ENCODE measurements at places on chromosomes 3 and 15.
A peak's percentile ranks its signal among the peaks of the same experiment; 100 is the strongest.

DNA sequence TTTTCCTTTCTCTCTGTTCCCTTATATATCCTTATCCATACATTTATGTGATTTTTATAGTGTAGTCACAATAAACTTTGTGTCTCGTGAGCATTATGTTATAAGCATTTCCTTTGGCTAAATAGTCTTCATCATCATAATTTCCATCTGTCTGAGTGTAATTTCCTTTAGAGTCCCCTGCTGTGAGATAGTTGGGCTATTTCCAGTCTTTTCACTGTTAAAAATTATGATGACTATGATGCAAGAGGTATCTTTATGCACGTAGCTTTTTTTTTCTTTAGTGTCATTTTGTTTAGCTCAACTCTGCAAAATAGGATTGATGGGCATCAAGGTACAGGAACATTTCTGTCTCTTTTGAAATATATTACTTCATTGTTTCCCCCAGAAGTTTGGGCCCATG is 26.9 kb upstream of the CA12 start:
- H3K4me1 ChIP-seq, result peaks cover 6% of the 10 kb centered on the region
- no peaks in the 10 kb centered on the region for H3K36me3 ChIP-seq
- no peak overlapping the region for H3K4me3 ChIP-seq
- H3K27ac ChIP-seq, result no peak overlapping the region

GRCh38 chr15:43465100-43465499 is 27.9 kb downstream of the TP53BP1 start:
- no peak for DNase-seq
- H3K4me3 ChIP-seq, result no peak overlapping the region
- H3K4me1 ChIP-seq, result peaks cover 2% of the 10 kb centered on the region
- H3K27me3 ChIP-seq, result no peaks in the 10 kb centered on the region
- H3K27ac ChIP-seq, result peak overlapping the region; percentile 7

DNA sequence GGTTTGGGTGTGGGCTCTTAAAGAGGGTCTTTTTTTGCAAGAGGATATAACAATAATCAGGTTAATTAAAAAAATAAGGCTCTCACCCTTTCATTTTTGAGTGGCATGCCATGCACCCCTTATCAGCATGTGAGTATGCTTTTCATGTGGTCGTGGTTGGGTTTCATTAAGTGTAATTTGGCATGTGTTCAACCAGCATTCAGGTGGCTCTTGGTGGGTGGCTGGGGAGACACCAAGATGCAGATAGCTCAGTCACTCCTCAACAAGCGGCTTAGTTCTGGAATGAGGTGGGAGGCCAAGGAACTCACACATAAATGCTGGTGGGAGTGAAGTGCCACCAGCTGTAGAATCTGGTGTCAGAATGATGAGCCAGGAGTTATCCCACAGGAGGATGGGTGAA is 66.8 kb downstream of the FLNB start:
- no peaks in the 10 kb centered on the region for H3K27me3 ChIP-seq
- peaks cover 31% of the 10 kb centered on the region for H3K4me1 ChIP-seq
- peaks cover 13% of the 10 kb centered on the region for H3K36me3 ChIP-seq
- H3K27ac ChIP-seq, result peak overlapping the region; percentile 26

DNA sequence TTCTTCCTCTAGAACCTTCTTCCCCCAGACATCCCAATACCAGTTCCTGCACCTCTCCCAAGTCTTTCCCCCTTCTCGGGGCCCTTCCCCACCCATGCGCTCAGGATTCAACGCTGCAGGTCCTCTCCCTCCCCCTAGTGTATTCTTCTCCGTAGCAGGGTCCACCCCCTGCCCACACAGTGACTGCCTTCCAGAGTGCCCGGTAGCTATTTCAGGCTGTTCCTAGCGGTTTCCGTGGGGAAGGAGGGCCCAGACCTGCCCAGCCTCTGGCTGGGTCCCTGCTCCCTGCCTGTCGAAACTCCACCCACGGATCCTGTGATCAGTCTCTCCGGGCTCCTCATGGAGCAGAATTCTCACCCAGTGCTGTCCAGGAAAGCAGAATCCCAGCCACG is 45.2 kb upstream of the SEC61A1 start:
- no peaks in the 10 kb centered on the region for H3K36me3 ChIP-seq
- no peak for DNase-seq
- H3K27me3 ChIP-seq, result peaks cover 9% of the 10 kb centered on the region
- no peak overlapping the region for H3K4me3 ChIP-seq
- peaks cover 4% of the 10 kb centered on the region for H3K4me1 ChIP-seq

DNA sequence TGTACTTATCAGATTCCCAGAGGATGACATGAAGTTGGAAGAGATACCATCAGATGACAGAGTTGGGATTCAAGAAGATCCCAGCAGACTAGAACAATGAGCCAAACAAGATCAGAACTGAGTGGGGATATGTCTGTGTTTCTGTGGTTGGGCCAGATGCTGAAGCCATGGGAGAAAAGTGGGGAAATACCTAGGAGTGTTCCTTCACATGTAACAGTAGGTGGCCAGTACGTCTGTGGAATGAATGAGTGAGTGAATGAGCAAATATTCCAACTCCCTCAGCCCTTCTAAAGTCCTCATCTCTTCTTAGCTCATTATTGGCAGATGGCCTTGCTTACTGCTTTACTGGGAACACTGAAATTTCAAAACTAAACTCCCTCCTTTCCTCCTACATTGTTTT is 32.2 kb upstream of the GREM1 start:
- H3K4me3 ChIP-seq, result no peak overlapping the region
- no peaks in the 10 kb centered on the region for H3K27me3 ChIP-seq
- no peak overlapping the region for H3K27ac ChIP-seq
- H3K4me1 ChIP-seq, result peaks cover 9% of the 10 kb centered on the region
- no peaks in the 10 kb centered on the region for H3K36me3 ChIP-seq
- no peak for DNase-seq

GRCh38 chr3:123837858-123838257 is 46.3 kb downstream of the MYLK start:
- DNase-seq, result no peak
- H3K36me3 ChIP-seq, result no peaks in the 10 kb centered on the region
- peaks cover 8% of the 10 kb centered on the region for H3K27me3 ChIP-seq

GRCh38 chr3:33430061-33430460 is 10.1 kb downstream of the UBP1 start:
- no peak overlapping the region for H3K4me3 ChIP-seq
- H3K4me1 ChIP-seq, result peaks cover 76% of the 10 kb centered on the region
- H3K36me3 ChIP-seq, result peaks cover 8% of the 10 kb centered on the region
- H3K27ac ChIP-seq, result peak overlapping the region; percentile 49
- H3K27me3 ChIP-seq, result no peaks in the 10 kb centered on the region
- no peak for DNase-seq

DNA sequence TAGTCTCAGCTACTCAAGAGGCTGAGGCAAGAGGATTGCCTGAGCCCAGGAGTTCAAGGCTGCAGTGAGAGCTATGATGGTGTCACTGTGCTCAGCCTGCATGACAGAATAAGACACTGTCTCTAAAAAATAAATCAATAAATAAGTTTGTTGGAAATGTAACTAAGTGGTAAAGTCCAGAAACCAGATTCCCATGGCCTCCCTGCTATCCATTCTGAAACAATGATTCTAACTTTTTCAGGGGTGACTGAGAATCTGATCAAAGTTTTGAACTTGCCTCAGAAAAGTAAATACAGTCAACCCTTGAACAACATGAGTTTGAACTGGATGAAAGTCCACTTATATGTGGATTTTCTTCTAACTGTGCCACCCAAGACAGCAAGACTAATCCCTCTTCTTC is 86.2 kb downstream of the NBEAL2 start:
- H3K27ac ChIP-seq, result no peak overlapping the region
- no peak for DNase-seq
- peaks cover 24% of the 10 kb centered on the region for H3K36me3 ChIP-seq
- H3K4me1 ChIP-seq, result peaks cover 5% of the 10 kb centered on the region
- H3K27me3 ChIP-seq, result no peaks in the 10 kb centered on the region

DNA sequence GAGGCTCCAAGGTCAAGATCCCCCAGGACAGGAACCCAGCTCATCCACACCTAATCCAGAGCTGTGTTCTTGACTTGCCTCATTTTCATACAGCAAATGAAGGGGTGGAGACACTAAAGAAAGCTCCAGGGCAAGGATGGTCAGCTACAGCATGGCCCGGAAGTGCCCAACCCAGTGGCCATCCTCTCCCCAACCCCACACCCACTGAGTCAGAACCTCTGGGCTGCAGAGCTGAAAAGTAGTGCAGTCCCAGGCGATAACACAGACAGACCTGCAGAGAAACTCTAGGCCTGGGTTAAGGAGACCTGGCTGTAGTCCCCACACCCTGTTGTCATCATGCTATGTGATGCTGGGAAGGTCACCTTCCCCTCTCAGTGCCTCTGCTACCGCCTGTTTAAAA is 85.3 kb downstream of the SEMA5B start:
- no peak overlapping the region for H3K4me3 ChIP-seq
- H3K27ac ChIP-seq, result no peak overlapping the region
- no peaks in the 10 kb centered on the region for H3K36me3 ChIP-seq
- no peak for DNase-seq

GRCh38 chr3:90054311-90054710 is 946.9 kb downstream of the EPHA3 start:
- H3K27ac ChIP-seq, result no peak overlapping the region
- H3K4me1 ChIP-seq, result no peaks in the 10 kb centered on the region
- H3K4me3 ChIP-seq, result no peak overlapping the region
- H3K36me3 ChIP-seq, result no peaks in the 10 kb centered on the region
- no peaks in the 10 kb centered on the region for H3K27me3 ChIP-seq
- DNase-seq, result no peak

- H3K27me3 ChIP-seq, result no peaks in the 10 kb centered on the region
- H3K36me3 ChIP-seq, result peaks cover 50% of the 10 kb centered on the region
- H3K4me3 ChIP-seq, result no peak overlapping the region
- no peak for DNase-seq
These were observed 87.3 kb upstream of the CGNL1 start for GRCh38 chr15:57288926-57289580.

GRCh38 chr3:154819491-154819890 is 260.6 kb upstream of the MME start:
- H3K4me3 ChIP-seq, result no peak overlapping the region
- no peaks in the 10 kb centered on the region for H3K4me1 ChIP-seq
- DNase-seq, result no peak
- H3K27me3 ChIP-seq, result no peaks in the 10 kb centered on the region

GRCh38 chr15:92003515-92004067 is 150.1 kb downstream of the SLCO3A1 start:
- DNase-seq, result no peak
- H3K4me1 ChIP-seq, result peaks cover 30% of the 10 kb centered on the region
- no peaks in the 10 kb centered on the region for H3K27me3 ChIP-seq
- H3K4me3 ChIP-seq, result no peak overlapping the region
- H3K36me3 ChIP-seq, result no peaks in the 10 kb centered on the region

DNA sequence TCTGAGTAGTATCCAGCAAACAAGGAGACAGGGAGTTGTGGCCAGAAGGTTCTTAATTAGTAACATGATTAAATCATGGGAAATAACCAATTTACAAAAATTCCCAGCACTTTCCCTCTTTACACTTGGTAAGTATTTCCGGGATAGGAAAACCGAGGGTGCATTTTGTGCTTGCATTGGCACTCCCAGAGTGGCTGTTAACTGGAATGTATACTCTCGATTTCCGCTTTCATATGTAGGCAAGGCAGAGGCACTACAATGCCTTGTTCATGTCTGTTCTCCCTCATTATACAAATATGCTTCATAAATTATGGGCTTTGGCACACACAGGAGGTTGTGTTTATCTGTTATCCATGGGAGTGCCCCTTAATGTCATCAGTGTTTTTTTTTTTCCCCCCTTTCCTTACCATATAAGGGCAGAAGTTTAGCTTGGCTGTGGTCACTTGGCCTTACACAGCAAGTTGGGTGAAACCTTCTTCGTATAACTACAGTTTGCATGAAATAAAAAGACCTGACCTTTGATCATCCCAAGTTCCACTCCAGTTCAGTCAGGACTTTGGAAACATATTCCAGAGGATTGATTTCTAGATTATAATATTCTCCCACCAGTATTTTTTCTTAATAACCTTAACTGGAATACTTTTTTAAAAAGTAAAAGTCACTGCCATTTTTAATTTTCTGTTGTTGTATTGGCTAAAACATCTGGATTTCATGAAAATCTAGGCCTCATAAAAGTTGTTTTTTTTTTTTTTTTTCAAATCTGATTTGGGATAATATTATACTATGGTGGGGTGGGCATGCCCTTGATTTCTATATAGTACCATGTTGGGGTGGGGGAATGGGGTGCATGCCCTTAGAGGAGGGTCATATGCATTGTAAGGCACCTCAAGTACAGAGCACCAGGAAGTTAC is 8.9 kb downstream of the TPM1 start:
- peaks cover 19% of the 10 kb centered on the region for H3K4me1 ChIP-seq
- H3K27me3 ChIP-seq, result peaks cover 10% of the 10 kb centered on the region
- no peaks in the 10 kb centered on the region for H3K36me3 ChIP-seq

DNA sequence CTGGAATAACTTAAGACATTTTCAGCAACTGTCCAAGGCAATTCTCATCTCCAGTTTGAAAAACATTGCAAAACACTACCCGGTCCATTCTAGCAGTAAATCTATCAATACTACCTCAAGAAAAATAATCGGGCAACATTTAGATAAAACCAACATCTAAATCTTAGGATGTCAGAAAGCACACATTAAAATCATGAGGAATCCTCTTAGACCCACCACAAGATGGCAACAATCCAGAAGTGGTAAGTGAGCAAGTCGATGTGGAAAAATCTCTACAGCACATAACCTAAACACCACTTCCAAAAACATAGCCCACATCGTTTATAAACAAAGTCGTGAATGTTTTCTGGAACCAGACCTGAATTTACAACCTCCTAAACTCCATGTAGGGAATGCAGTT is 5.7 kb downstream of the PLCH1 start:
- DNase-seq, result no peak
- peaks cover 4% of the 10 kb centered on the region for H3K4me1 ChIP-seq
- H3K36me3 ChIP-seq, result no peaks in the 10 kb centered on the region
- no peak overlapping the region for H3K4me3 ChIP-seq
- no peak overlapping the region for H3K27ac ChIP-seq

GRCh38 chr15:71916834-71917233 is 106.5 kb downstream of the NR2E3 start:
- H3K27me3 ChIP-seq, result no peaks in the 10 kb centered on the region
- H3K27ac ChIP-seq, result no peak overlapping the region
- H3K36me3 ChIP-seq, result peaks cover 23% of the 10 kb centered on the region
- no peak for DNase-seq
- no peak overlapping the region for H3K4me3 ChIP-seq
- no peaks in the 10 kb centered on the region for H3K4me1 ChIP-seq

DNA sequence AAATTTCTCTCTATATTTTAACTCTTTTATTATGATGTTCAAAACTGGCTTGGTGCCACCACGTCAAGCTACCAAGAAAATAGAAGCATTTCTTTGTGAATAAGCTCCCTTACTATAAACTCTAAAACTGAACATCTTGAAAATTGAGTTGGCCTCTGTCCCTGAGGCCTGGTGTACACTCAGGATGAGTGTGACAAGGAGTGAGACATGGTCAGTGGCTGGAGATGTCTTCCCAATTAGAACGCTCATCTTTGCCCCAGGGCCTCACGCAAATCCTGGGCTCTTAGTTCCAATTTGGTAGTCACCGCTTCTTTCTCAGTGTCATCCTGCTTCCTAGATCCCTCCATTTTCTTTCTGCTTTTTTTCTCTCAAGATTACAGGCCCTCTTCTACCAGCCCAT is 26.2 kb downstream of the SLC2A2 start:
- no peaks in the 10 kb centered on the region for H3K36me3 ChIP-seq
- peaks cover 6% of the 10 kb centered on the region for H3K4me1 ChIP-seq
- no peaks in the 10 kb centered on the region for H3K27me3 ChIP-seq
- H3K27ac ChIP-seq, result no peak overlapping the region
- no peak overlapping the region for H3K4me3 ChIP-seq

Data from activated CD4-positive, alpha-beta T cell treated with anti-CD3 and anti-CD28 coated beads for 36 hours (primary cell).